Hepatocyte (in vitro differentiated cells): ENCODE measurements at places on chromosomes 4 and X. TPM values are rescaled to one million over a fixed set of nuclear protein-coding genes. Genes with fewer than 3 reads are reported as not detected.

GRCh38 chr4:162952232-162952631 lies 214.5 kb downstream of the NAF1 start:
- no peaks in the 10 kb centered on the region for H3K4me1 ChIP-seq
- no peaks in the 10 kb centered on the region for H3K36me3 ChIP-seq
- H3K27ac ChIP-seq = no peak overlapping the region
- peak; percentile 23 for DNase-seq

DNA sequence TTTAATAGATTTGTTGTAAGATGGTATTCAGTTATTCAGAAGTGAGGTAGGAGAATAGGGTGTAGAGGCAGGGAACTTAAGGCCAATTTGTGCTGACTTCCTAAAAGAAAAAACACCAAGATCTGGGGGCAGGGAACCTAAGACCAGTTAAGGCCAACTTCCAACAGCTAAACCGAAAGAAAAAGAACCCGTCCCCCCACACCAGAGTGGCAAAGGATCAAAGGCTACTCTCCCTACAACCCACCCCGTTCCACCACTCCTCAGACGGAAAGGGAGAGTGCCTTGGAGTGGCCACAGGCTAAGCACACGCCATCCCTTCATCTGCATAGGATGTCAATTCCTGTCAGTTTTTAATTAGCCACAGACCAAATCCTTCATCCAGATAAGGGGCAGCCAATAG lies 3.7 kb upstream of the ZNF718 start:
- H3K4me3 ChIP-seq = no peak overlapping the region
- H3K36me3 ChIP-seq = no peaks in the 10 kb centered on the region
- H3K27me3 ChIP-seq = no peaks in the 10 kb centered on the region
- H3K4me1 ChIP-seq = no peaks in the 10 kb centered on the region

DNA sequence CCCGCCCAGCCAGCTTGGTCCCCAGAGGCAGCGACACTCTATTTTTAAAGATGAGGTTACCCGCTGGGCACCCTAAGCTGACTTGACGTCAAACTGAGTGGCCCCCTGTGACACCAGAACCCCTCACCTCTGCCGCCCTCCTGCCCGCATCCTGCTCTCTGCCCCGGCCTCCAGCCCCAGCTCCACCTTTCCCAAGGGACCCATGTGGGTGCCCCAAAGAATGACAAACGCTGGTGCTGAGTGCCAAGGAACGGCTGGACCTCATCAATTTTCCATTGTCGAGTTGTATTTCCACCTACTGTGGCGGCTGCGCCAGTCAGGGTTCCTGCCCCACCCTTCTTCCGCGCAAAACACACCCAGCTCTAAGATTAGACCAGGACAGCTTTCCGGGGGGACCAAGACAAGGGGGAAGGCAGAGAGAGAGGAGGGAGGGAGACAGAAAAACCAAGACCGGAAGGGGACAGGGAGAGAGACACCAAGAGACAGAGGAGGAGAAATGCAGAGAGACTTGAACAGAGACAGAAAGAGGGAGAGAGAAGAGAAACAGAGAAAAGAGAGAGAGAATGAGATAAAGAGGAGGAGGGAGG lies 2.0 kb downstream of the PRKX start:
- no peaks in the 10 kb centered on the region for H3K27me3 ChIP-seq
- H3K27ac ChIP-seq = no peak overlapping the region
- DNase-seq = no peak

Gene LNX1
- 16.7 and 20.8 TPM in 2 replicates for total RNA-seq

GRCh38 chr4:47122592-47123291 lies 91.4 kb downstream of the GABRB1 start:
- no peaks in the 10 kb centered on the region for H3K27me3 ChIP-seq
- no peaks in the 10 kb centered on the region for H3K36me3 ChIP-seq
- no peak overlapping the region for H3K27ac ChIP-seq
- no peaks in the 10 kb centered on the region for H3K4me1 ChIP-seq

Gene ABCG2
- total RNA-seq = 10.0 and 11.6 TPM in 2 replicates

DNA sequence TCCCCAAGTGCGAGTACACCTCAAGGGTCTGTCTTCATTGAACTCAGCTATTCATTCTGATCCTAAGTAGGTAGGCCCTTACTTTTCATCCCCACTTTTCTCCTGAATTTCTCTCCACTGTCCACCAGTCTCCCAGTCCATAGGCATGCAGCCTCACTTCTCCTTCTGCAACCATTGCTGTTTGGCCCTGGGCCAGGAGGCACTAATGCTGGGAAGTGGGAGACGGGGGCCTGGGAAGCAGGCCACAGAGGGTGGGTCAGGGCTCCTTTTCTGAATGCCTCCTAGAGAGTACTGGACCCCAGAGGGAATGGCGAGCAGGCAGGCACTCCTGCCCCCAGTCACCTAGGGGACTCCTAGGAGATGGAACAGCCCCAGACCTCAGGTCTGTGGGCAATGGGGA lies 203.5 kb upstream of the RPL34 start:
- H3K27ac ChIP-seq = no peak overlapping the region
- no peaks in the 10 kb centered on the region for H3K27me3 ChIP-seq
- no peaks in the 10 kb centered on the region for H3K36me3 ChIP-seq
- H3K4me1 ChIP-seq = no peaks in the 10 kb centered on the region
- H3K4me3 ChIP-seq = no peak overlapping the region

DNA sequence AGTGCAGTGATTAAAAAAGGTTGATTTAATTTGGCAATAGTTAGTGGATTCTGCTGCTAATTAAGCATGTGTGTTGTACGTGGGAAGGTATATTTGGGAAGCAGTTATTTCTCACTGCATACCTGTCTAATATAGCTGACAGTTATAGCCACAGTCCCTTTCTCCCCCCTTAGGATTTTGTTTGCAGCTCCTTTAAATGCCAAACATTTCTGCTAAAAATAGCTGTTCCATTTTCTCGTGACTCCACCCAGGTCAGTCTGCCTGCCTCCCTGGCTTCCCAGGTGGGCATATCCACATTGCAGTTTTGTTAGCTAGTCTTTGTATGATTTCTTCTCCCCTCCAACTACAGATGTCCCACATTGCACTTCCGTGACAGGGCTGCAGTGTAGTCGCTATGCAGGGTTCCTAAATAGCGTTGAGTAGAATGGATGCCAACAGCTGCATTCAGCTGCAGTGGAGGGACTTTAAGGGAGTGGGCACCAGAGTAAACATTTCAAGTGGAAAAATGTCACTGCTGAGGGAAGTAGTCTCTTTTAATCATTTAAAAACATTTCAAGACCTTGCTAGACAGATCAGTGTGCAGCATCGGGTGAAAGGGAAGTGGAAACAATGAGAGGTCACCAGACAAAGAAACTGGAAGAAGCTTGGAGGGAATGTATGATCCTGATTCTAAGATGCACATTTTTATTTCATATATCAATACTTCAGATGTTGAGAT lies 326.3 kb downstream of the RAPGEF2 start:
- no peaks in the 10 kb centered on the region for H3K36me3 ChIP-seq
- H3K4me1 ChIP-seq = no peaks in the 10 kb centered on the region
- no peak for DNase-seq
- no peaks in the 10 kb centered on the region for H3K27me3 ChIP-seq
- no peak overlapping the region for H3K27ac ChIP-seq

DNA sequence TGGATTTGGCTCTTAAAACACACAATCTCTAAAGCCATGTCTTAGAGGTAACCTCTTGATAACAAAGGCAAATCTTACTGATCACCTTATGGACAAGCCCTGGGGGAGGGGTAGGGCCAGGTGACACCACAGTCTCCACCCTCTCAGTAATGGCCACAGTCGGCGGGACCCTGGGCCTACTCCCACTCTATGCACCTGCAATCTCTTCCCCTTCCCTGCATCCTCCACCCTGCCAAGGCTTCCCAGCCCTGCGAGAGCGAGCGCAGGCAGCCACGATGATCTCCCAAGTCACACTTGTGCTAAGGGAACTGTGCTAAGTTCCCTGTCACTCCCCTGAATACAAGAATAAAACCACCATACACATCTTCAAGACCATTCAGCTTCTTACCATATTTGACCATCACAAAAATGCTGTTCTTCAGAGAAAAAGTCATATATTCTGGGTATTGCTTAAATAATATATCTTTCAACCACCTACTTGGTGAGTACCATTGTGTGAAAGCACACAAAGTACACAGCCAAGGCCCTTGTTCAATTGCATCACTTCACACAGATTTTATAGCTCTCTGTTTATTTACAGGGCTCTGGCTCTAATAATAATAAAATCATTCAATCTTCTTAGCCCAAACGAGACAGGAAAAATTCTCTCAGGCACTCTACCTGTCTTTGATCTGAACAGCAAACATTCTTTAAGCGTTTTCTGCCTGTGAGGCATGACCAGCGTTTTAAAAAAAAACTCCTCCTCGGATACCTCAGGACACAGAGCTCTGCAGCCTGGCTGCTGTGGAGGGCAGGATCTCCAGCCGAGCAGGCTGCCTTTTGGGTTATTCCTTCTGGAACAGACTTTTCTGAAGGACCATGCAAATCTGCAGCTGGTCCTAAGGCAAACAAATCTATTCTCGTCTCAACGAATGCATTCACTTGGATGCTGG lies 115.7 kb upstream of the MAP3K15 start:
- DNase-seq = no peak
- H3K27ac ChIP-seq = peak overlapping the region; percentile 19

GRCh38 chr4:77493120-77493752 lies 112.4 kb upstream of the CXCL13 start:
- DNase-seq = no peak
- no peak overlapping the region for H3K4me3 ChIP-seq
- no peaks in the 10 kb centered on the region for H3K36me3 ChIP-seq
- peaks cover 3% of the 10 kb centered on the region for H3K27me3 ChIP-seq
- H3K4me1 ChIP-seq = no peaks in the 10 kb centered on the region
- no peak overlapping the region for H3K27ac ChIP-seq
